ENCODE measurements at places on chromosomes 3 and 15.

DNA sequence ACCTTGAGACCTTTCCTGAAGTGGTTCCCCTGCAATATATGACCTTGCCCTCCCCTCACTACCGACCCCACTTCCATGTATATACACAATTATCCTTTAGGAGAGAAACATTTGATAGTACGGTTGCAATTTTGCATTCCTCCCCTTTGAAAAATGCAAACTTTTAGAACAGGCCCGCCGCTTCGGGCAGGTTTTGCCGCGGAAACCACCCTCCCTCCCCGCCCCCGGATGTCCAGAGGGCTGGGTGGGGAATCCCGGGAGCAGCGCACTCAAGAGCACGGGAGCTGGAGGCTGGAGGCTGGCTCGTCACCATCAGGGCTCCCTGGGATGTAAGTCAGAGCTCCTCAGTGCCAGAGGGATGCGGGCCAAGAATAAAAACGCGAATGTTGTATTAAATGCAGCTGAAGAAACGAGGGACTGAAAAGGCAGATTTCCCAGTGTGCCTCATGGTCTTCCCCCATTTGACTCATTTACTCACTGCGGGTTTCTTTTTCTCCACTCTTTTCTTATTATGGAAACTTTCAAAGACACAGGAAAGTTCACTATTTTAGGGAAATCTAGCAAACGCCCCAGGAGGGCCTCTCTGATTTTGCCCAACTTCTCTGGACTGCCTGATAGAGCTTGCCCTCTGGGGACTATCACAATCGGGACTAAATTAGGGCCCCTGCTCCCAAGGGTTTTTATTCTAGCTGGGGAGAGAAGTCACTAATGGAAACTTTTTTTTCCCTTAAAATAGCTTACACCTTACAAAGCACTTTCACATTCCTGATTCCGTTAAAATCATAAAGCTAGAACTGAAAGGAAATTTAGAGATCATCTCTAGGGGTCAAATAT is 2.9 kb upstream of the USP3 start:
- no peak for DNase-seq

DNA sequence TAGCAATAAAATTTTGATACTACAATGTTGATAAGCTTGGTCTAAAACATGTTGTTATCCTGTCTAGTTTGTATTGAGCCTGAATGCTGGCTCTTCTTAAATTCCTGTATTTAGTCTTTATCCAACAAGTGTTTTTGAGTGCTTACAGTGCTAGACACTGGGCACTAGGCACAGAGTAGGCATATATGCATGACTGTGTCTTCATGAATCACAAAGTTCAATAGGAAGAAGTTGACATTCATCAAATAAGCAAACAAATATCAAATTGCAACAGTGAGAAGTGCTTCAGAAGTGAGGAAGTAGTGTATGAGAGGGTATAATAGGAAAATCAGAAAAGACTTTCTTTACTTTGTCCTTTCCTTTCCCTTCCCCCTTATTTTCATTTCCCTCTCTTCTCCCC is 6.8 kb downstream of the CD96 start:
- no peak for DNase-seq

GRCh38 chr3:85193565-85193964 is 234.8 kb downstream of the CADM2 start:
- no peak for DNase-seq

- DNase-seq = no peak
Measured at GRCh38 chr15:84886211-84886983, 1.9 kb downstream of the SLC28A1 start.

DNA sequence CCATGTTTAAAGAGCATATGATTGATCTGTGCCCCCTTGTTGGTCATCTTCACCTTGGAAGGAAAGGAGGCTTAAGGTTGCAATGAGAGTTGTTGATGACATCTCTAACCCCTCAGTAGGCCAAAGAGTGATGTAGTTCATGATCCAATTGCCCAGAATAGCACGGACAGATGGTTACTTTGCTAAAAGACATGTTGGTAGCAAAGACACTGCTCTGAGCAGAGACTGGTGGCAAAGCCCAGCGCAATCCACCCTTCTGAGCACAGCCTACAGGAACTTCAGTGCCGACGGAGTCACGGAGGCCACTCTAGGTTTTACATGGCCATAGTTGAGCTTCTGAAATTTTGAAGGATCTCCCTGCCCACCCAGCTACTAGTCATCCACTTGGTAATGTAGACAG is 21.8 kb downstream of the FBXO45 start:
- DNase-seq = no peak

GRCh38 chr15:99439524-99439835 is 126.3 kb upstream of the MEF2A start:
- no peak for DNase-seq

GRCh38 chr3:171774521-171774920 is 35.8 kb downstream of the PLD1 start:
- DNase-seq = no peak

GRCh38 chr3:15387171-15387581 is 40.2 kb downstream of the METTL6 start:
- DNase-seq = no peak

- DNase-seq = no peak
Measured at GRCh38 chr3:76998555-76998954, 41.3 kb upstream of the ROBO2 start.

GRCh38 chr3:149449799-149450198 is 24.7 kb upstream of the TM4SF4 start:
- no peak for DNase-seq

- DNase-seq = no peak
Measured at GRCh38 chr3:129820587-129820986, 72.9 kb downstream of the TMCC1 start.

DNA sequence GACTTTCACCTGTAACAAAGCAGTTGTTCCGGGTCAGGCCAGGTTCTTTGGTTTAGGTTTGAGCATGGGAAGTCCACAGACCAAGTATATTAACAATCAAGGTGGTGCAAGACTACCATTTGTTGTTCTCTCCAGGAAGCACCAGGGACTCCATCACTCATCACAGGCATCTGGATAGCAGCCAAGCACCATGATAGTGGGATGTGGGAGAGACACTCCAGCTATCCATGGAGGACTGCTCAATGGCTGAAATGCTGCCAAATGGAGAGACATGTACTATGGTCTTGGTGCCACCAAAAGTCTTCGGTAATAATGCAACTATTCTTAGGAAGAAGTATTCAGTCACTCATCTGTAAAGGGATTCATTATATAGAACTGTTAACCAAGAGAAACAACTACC is 143.0 kb downstream of the TNIK start:
- no peak for DNase-seq

- no peak for DNase-seq
Measured at GRCh38 chr15:38818157-38818790, 253.7 kb upstream of the RASGRP1 start.

GRCh38 chr3:107545680-107546120 is 22.9 kb downstream of the BBX start:
- DNase-seq = no peak

DNA sequence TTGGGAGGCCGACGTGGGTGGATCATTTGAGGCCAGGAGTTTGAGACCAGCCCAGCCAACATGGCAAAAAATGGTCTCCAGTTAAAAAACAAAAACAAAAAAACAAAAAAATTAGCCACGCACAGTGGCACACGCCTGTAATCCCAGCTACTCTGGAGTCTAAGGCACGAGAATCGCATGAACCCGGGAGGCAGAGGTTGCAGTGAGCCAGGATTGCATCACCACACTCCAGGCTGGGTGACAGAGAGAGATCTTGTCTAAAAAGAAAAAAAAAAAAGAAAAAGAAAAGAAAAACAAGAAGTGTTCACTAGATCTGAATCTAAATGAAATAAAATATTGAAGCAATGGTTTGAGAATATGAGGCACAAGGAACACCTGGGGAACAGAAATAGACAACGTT is 36.7 kb downstream of the SLC9A9 start:
- DNase-seq = no peak

DNA sequence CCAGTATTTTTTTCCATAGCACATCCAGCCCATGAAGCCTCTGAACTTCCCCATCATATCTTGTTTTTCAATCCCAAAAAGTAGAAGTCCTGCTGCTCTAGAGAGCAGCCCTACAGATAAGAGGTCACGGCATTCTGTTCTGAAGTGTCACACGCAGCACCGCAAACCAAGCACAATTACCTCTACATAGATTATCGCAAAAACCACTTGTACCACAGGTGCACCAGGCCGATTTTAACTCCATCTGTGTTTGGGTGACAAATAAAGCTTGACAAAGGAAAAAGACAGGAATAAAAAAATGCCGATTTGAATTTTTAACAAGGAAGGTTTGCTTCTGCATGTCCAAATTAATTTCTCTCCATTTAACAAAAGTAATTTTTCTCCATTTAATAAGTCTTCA is 113.7 kb downstream of the MYO5A start:
- no peak for DNase-seq

GRCh38 chr3:160869825-160870224 is 113.8 kb downstream of the PPM1L start:
- no peak for DNase-seq

DNA sequence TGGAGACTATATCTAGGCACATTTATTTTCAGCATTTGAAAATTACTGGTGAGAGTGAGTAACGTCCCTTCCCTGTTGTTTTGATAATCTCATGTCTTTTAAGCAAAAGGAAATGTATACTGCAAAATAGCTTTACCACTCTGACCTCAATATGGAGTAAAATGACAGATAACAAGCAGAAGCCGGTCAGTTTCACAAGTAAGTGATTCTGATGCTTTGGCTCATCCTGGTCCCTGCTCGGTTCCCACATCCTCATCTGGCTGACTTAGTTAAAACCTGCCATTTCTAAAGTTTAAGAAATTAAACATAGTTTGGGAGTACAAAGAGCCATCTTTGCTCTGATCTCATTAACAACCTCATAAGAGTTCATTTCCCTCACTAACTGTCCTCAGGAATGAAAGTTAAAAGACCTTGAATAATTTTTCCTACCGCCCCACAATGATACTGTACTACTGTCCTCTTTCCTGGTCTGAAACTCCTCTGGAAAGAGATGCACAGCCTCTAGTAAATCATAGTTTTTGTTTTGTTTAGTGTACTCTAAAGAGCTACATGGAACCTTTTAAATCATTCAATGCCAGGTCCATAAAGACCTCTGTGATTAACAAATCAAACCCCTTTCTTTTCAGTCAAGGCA is 72.3 kb upstream of the ICE2 start:
- DNase-seq = no peak

DNA sequence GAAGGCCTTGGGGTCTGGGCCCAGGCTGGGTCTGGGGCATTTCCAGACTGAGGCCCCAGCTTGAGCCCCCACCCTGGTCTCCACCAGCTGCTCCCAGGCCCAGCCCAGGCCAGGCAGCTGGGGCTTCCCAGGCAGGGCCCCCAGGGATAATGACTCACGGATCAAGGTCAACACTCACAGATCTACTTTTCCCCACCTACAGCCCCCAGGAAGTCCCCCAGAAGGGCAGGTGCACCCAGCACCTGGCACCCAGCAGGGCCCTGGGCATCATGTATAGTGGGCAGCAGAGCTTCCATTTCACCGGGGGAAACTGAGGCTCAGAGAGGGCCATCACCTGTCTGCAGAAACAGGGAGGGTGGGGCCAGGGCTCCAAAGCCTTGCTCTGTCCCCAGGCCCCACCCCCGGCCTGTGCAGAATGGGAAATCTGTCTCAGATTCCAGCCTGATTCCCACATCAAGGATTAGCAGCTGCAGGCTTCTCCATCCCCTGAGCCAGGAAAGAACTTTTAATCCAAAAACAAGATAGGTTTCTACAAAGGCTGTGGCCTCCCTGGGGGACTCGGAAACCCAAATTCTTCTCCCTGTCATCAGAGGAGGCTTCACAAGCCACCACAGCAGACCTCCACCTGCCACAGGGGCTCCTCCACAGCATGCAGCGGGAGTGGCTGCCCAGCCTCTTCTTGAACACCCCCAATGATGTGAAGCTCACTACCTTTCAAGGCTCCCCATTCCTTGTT is 49.8 kb downstream of the IQSEC1 start:
- no peak for DNase-seq

- no peak for DNase-seq
Measured at GRCh38 chr3:187256051-187256616, 35.4 kb downstream of the MASP1 start.

DNA sequence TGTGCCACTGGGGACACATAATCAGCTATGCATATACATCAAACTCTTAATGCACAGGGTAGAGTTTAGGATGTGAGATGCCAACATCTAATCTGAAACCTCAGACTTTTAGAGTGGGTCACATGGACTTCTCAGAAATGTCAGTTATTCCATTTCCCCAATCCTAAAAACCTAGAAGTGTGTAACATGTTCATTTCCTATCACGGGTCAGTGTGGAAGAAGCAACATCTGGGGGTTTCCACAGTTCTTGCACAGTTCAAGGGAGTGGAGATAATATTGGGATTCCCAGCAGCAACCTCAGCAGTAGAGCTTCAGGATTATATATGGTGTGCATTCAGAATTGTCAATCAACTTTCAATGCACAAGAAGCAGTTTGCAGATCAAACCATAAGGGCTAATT is 44.4 kb upstream of the SPRED1 start:
- no peak for DNase-seq

DNA sequence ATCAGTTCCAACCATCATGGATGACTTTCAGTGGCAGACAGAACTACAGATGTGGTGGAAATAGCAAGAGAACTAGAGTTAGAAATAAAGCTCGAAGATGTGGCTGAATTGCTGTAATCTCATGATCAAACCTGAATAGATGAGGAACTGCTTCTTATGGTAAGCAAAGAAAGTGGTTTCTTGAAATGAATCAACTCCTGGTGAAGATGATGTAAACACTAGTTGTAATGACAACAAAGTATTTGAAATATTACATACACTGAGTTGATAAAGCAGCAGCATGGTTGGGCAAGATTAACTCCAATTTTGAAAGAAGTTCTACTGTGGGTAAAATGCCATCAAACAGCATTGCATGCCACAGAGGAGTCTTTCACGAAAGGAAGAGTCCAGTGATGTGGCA is 131.7 kb upstream of the FAM3D start:
- no peak for DNase-seq

GRCh38 chr3:59056706-59057105 is 6.9 kb upstream of the CFAP20DC start:
- no peak for DNase-seq

- no peak for DNase-seq
Measured at GRCh38 chr15:33941279-33942063, 26.8 kb upstream of the CHRM5 start.

- DNase-seq = no peak
Measured at GRCh38 chr15:59185725-59186124, 20.9 kb upstream of the LDHAL6B start.

Measured in activated CD8-positive, alpha-beta memory T cell treated with anti-CD3 and anti-CD28 coated beads for 48 hours (primary cell).